Left ventricle myocardium inferior (tissue), 1 donor: ENCODE measurements at places on chromosomes 5 and 9. TPM values are rescaled to one million over a fixed set of nuclear protein-coding genes. Genes with fewer than 3 reads are reported as not detected.

- no peak for DNase-seq
Measured at GRCh38 chr5:138271281-138271680, 3.1 kb downstream of the GFRA3 start.

DNA sequence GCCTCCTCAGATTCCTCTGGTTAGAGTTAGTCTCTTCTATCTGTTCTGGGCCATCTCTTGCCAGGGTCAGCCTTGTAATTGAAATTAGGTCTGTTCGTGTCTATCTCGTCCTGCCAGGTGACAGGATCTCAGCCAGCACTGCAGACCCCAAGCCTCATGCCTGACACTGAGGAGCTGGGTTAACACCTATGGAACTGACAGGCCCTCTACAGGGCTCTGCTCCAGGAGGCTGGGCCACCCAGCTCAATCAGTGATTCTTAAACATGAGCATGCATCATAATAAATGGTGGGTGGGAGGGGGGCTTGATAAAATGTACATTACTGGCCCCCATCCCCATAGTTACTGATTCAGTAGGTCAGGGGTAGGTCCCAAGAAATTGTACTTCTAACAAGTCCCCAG lies 103.4 kb downstream of the PSD2 start:
- DNase-seq, result no peak

DNA sequence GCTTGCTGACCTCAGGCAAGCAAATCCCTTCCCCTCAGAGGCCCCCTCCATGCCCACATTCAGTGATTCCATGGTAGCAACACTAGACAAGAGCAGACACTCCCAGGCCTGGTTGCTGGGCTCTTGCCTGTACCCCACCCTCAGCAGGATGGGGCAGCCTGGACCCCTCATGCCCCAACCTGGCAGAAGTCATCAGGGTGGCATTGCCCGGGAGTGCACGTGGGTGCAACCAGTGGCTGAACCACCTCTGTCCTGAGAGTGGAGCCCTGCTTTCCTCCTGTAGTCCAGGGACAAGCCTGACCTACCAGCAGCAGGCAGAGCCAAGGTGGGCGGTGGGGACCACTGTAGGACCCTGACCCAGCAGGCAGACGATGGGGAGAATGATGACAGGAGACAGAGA lies 65.8 kb upstream of the TBC1D2 start:
- no peak for DNase-seq

DNA sequence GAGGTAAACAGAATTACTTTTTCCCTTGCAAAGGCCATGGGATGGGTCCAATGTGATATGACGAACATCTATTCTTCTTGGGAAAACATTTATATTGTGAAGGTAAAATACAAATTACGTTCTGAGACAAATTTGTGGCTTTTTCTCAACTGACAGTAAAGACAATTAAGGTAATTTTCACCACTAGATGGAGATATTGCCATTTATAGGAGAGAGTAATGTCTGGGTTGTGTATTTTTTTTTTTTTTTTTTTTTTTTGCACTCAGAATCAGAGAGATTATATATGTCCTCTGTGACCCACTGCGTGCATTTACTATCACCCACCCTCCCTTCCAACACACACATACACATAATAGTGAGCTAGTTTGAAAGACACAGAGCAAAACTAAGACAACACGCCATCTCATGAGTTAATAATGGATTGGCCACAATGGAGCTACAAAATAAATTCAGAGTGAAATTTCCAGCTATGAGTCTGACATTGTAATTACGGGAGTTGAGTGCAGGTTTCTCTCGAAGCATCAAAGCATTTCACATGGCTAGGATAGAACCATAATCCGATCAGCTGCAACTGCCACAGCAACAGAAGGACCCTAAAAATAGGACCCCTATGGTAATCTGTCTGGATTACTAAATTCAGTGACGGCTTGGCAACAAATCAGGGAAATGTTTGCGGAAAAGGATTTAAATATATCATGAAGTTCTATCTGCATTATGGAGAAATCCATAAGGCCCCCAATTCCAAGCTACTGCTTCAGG lies 49.2 kb downstream of the ANXA1 start:
- DNase-seq, result no peak

The WDR38 gene
- not detected for total RNA-seq

DNA sequence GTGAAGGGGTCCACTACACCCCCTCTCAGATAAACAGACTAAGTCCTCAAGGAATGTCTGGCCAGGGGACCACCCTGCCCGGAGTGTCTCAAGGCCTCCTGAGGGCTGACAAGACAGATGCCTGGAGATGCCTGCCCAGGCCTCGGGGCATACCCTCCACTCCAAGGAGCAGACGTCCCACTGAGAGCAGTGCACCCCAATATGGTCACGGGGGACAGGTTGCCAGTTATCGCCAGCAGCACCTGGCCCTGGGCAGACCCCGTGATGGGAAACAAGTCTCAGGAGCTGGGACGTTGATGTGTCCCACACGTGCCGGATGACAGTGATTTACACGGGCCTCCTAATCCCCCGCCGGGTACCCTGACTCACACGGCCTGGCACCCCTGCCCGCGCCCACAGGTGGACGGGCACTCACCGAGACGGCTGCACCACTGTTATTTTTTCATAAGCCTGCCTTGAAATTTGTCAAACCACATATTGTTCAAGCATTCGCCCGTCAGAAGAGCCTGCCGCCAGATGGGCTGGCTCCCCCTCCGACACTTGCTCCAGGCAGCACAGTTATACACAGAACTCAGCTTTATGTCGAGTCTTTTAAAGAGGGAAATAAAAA lies 43.9 kb downstream of the BARX1 start:
- no peak for DNase-seq

GRCh38 chr5:16889203-16889971 lies 46.7 kb downstream of the MYO10 start:
- DNase-seq, result no peak

The TOR1B gene
- total RNA-seq, result 10.6 TPM

The SPINK13 gene
- total RNA-seq, result not detected

DNA sequence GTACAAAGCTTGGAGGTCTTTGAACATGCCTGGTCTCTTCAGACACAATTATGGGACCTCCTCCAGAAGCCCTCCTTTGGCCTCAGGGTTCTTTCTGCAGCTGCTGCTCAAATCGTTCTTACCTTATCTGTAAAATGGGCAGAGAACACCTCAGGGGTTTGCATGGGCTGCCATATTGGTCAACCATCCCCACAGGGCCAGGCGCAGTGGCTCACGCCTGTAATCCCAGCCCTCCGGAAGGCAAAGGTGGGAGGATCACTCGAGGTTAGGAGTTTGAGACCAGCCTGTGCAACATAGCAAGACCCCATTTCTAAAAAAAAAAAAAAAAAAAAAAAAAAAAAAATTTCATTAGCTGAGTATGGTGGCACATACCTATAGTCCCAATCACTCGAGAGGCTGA lies 29.1 kb upstream of the TCF7 start:
- DNase-seq, result no peak

DNA sequence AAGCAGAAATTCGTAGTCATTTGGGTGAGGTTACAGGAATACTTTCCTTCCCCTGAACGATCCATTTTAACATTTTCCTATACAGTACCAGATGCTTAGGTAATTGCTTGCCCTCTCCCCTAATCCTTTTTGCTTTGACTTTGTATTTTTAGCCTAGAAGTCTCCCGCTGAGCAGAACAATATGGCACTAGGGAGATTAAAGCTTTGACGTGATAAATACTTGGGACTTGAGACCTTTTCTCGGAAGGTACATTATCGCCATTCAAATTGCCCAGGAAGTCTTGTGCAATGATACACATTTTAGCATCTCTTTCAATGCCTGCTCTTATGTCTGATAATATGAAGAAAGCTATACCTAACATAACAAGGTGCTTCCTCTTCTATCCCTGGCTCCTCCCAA lies 22.9 kb upstream of the SPATA31C2 start:
- no peak for DNase-seq
